ENCODE measurements at places on chromosomes 11 and 22.

GRCh38 chr11:111479666-111480065 is 32.5 kb downstream of the BTG4 start:
- DNase-seq, result no peak

- no peak for DNase-seq
Measured at GRCh38 chr11:73171436-73172161, 29.5 kb upstream of the FCHSD2 start.

DNA sequence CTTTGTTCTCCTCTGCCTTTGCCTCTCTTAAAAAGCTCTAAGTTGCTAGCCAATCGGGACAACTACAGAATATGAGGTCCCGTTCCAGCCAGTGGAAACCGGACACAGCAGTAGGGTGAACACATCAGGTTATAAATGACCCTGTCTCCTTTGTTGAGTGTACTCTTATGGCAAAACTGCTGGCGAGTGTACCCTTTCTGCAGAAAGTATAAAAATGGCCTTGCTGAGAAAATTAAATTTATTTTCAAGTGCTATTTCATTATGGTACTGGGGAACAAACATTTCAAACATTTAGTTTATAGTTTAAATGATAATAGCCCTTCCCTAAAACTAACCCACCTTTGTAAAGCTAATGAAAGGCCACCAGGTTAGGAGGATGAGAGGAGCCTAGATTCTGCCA is 6.0 kb upstream of the LGALS12 start:
- no peak for DNase-seq

DNA sequence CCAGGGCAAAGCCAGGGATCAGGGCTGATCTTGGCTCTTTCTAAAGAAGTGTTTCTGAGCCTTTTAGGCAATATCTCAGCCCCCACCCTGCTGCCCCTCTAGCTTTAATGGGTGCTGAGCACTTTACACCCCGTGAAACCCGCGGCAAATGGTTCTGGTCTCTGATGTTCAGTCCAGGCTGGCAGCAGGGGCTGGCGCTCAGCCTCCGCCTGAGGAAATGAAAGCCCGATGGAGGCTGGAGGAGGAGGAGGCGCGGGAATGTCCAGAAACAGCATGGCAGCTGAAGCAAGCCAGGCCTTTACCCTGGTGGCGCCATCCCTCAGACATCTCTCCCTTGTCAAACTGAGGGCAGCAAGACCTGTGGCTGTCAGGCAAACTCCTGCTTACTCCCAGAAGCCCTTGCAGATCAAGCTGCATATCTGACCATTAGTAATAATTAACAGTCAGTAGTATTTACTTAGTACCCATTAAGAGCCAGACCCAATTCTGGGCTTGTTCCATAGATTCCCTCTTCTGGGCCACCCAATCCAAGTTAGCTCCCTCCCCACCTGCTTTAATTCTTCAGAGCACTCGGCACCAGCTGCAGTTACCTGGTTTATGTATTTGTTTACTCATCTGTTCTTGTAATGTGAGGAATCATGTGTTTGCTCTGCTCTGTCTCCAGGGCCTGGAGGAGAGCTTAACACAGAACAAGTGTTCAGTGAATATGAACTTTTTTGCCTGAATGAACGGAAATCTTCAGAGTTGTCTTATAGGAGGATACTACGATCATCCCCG is 15.0 kb upstream of the ALX4 start:
- no peak for DNase-seq

DNA sequence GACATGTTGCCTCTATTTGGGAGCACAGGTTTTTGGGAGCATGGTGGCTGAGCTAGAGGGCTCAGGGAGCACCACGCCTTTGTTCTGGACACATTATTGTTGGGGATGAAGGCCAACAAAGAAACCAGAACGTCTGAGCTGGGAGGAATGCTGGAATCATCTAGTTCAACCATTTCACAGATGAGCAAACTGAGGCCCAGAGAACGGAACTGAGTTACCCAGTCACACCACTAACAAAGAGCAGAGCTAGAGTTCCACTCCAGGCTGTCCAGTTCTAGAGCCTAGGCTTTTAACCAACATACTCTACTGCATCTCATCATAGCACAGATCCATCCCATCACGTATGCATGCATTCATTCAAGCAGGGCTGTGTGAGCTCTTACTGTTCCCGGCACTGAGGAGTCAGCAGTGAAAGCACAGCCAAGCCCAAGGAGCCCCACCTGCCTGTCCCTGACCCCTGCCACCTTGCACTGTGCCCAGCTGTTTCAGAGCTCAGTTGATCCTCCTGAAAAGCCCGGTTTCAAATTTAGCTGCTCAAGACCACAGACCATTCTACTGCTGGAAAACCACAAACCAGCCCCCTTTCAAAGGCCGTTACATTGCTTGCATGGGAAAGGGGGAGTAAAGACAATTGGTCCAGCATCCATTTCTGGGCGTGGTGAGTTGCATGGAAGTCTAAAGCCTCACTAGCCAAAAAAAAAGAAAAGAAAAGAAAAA is 16.9 kb upstream of the TCF20 start:
- no peak for DNase-seq

DNA sequence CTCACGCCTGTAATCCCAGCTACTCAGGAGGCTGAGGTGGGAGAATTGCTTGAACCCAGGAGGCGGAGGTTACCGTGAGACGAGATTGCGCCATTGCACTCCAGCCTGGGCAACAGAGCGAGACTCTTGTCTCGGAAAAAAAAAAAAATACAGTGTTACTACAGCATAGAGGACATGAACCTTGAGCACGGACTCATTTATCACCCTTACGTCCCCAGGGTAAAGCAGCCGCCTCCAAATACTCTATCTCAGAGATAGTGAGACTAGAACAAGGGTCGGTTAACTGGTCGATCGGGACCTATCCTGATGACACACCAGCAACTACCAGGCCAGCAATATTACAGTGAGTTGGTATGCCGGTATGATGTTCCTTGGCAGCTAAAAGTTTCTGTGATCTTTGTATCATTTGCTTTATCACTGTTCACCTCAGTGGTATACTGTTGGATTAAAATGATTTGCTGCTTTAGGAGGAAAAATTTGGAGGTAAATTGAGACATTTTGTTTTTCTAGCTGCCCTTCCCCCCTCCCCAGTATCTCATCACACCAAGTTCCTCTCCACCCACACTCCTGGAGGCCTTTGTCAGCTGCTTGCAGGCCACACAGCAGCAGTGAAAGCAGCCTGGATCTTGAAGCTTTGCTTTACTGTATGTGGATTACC is 7.0 kb upstream of the SIDT2 start:
- no peak for DNase-seq

GRCh38 chr22:49948958-49949913 is 11.3 kb upstream of the PIM3 start:
- DNase-seq, result no peak

DNA sequence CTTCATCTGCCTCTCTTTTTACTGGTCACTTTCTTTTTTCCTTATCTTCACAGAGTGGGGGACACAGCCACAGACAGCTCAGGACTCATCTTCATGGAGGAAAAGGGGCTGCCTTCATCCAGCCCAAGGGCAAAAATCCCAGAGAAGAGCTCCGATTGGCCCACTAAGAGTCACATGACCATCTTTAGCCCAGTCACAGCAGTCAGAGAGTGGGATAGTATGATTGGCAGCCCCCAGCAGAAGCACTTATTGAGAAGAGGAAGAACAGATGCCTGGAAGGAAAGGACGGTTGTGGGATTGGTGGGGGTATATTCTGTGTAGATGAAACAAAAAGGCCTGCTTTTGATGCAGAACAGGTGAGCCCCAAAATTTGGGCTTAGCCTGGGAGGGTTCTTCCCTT is 77.8 kb downstream of the MN1 start:
- no peak for DNase-seq

DNA sequence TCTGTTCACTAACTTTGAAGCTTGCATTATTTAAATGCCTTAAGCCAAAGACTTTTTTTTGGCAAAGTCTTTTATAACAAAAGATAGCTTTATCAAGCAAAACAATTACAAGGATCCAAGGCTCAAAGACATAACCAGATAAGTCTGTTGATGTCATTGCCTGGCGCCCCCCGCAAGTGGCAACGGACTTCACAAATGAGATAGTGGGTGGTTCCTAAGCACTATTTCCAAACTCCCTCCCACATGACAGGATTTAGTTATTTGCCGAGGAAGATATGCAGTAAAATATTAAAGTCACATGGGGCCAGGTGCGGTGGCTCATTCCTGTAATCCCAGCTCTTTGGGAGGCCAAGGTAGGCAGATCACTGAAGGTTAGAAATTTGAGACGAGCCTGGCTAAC is 194.2 kb upstream of the DDI1 start:
- DNase-seq, result no peak

DNA sequence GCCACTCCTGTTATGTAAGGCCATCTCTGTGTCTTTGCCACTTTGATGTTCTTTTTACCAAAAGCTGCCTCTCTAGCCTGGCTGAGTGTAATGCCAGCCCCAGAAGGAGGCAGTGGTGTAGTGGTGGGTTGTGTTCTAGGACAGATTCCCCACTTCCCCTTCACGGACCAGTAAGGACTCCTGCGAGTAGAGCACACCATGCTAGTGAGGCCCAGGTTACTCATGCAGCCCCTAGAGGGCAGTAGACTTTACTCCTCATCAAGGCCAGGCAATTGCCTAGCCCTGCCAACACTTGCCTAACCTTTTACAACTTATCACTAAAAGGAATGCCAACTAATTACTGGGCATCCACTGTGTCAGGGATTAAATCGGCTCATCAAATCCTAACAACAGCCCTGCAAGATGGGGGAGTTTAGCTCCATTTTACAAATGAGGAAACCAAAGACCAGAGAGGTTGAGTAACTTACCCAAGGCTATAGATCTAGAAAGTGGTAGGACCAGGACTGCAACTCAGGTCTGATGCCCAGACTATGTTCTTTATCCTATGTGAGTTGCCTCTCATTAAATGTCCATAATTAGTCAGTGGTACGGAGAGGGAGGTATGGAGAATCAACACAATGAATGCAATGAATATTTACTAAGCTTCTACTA is 75.3 kb downstream of the APIP start:
- peak; percentile 4 for DNase-seq

DNA sequence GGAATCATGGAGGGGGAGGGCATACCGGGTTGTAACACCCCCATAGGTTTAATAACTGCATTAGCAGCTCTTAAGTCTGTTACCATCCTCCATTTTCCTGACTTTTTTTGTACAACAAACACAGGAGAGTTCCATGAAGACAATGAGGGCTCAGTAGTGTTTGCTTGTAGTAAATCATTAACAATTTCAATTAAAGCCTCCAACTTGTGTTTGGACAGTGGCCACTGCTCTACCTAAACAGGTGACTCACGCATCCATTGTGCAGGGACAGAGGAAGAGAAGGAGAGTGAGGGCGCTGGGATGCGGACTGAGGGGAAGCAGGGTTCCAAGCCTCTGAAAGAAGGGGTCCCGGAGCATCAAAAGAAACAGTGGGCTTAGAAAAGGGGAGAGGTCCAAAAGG is 21.3 kb upstream of the MTNR1B start:
- DNase-seq, result no peak

DNA sequence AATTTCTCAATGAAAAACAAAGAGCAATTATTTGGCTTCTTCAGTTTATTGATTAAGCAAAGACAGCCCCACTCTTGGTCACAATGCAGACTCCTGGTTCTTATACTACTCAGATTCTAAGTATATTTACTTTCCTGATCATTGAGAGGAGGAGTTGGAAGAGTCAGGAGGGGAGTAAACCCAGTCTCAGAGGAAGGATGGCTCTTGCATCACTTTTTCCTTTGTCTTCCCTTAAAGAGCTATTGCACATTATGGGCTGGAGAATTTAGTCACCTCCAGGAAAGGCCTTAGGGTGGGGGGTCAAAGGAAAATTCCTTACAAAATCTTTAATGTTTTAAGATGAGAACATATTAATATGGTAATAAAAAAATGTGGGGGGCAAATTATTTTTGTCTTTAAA is 8.1 kb downstream of the SLC17A6 start:
- DNase-seq, result no peak

DNA sequence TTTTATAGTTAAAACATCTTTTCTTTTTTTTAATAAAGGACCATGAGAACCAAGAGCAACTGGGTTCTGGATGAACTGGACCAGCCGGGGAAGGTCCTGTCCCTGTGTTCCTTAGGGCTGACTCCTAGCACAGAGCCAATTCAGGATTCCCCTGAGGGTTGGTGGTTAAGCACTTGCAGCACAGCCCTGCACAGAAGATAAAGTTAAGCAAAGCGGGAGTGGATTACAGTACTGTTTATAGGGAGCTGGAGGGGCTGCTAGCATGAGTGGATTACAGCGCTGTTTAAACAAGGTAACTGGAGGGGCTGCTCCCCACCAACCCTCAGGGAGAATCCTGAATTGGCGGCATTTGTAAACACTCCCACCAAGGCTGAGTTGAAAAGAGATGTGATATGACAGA is 90.6 kb downstream of the CELSR1 start:
- DNase-seq, result no peak

GRCh38 chr11:62709247-62710000 is 1.9 kb downstream of the GNG3 start:
- DNase-seq, result no peak

DNA sequence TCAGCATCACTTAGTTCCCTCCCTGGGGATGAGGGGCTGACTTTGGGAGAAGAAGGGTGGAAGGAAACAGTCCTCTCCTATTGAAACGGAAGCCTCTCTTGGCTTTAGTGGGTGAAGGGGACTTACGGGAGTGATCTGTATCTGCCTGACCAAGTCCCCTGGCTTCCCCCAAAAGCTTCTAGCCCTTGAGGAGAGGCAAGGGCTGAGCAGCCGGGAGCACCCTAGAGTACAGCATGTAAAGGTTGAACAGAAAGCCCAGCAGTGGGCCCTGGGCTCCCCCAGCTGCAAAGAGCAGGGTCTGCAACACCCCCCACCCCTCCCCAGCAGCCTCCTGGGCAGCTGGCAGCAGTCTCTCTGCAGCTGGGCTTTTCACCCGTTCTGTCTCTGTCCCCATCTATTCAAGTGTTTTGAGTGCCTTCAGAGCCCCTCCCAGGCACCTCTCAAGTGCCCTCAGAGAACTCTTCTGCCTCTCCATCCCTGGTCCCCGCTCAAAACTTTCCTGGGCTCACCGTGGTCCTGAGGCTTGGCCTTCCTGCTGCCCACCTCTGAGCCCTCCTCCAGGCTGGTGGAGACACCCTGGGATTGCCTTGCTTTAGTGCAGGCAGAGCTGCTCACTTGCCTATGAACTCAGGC is 2.7 kb downstream of the CAPN5 start:
- no peak for DNase-seq

DNA sequence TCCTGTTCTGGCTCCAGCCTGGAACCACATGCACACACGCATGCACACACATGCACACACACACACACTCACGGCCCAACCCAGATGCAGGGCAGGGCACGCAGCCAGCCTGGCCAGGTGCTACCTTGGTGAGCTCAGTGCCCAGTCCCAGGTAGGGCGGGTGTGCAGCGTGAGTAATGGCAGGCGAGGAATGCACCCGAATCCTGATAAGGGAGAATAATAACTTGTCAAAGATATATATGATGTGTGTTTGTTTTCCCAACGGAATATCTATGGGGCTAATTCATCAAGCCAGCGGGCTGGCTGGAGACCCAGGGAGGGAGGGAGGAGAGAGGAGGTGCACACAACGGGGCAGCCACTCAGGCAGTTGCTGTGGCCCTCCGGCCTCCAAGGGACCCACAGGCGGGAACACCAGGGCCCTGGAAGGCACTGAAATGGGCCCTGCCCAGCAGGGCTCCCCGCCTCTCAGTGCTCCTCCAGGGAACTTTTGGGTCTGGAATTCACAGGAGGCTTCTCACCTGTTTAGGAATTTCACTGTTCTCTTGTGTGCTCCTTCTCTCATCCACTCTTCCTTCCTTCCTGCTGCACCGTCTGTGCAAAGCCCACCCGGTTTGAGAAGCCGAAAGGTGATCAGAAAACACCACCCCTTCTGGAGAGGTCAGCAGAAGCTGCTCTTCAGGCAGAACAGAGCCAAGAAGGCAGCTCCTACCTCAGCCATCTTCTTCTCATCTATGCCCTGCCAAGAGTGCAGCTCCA is 79.0 kb downstream of the BUD13 start:
- DNase-seq, result no peak

Measured in HS-27A (cell line).